ENCODE measurements at places on chromosomes 1 and 21. TPM values are rescaled to one million over a fixed set of nuclear protein-coding genes. Genes with fewer than 3 reads are reported as not detected.

Gene SLC25A33
- 17.6 TPM for total RNA-seq

GRCh38 chr1:205298191-205298994 lies 23.2 kb downstream of the NUAK2 start:
- no peak for DNase-seq

Gene DCDC2B
- total RNA-seq: not detected

Gene S100A7A
- total RNA-seq: not detected

Gene GSTM5
- total RNA-seq: 3.6 TPM

DNA sequence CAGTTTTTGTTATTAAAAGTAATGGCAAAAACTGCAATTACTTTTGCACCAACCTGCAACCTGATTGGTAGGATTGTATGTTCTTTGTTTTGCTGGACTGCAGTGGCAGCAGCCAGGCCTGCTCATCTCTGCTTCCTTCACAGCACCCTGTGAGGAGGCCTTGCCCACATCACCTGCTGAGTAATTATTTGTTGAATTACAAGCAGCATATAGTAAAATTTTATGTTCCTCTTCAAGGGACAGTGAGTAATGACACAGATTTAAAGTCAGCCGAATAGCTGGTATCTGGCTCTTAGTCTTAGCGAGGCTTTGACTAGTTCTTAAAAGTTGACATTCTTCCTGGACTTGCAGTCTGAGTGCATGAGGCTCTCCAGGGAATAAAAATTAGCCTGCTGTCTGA lies 435.1 kb downstream of the PRDM2 start:
- no peak for DNase-seq
